NCI-H2227 treated with DMSO at 0.1 percent for 48 hours (cell line): ENCODE measurements at places on chromosomes 2 and 18.

GRCh38 chr2:12493031-12493513 lies 223.7 kb upstream of the TRIB2 start:
- DNase-seq: no peak

GRCh38 chr2:191714925-191715324 lies 37.0 kb downstream of the NABP1 start:
- no peak for DNase-seq

GRCh38 chr2:156332284-156332533 lies 312 bp downstream of the NR4A2 start:
- no peak for DNase-seq

DNA sequence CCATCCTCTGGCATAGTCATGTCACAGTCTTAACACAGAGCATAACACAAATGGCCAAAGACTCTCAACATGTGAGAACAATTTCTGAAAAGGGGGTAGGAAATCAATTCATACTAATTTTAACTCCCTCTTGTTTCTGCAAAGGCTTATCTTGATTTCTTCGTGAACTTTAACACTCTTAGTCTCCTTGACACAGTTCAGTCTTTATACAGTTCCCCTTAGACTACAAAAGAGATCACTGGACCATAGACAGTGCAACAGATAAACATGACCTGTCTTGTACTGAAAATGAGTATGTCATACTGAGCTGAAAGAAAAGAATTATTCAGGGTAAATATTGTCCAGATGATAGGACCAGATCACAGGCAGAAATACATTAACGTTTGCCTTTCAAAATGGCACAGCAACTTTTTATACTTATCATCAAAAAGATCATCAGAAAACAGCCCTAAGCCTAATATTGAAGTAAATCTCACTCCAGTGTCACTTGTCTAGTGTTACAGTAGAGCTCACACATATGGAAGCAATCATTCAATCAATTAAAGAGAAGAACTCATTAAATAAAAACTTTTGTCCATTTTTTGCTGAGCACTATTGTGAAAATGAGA lies 56.4 kb upstream of the VRK2 start:
- no peak for DNase-seq

DNA sequence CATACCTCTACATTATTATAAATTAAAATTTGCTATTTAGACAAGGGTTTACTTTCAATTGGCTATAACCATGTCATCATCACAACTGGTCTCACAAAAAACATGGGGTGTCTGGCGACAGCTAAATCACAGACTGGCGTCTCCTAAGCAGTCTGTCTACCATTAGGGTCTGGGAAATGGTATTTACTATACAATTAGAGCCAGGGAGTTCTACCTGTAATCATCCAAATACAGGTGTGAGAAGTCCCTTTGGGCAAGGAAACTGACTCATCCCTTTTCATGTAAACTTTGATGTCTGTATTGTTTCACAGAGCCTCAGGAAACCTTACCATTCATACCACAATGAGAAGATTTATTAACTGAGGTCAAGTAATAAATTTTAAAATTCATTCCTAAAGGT lies 126.7 kb downstream of the OLA1 start:
- peak; percentile 79 for DNase-seq

DNA sequence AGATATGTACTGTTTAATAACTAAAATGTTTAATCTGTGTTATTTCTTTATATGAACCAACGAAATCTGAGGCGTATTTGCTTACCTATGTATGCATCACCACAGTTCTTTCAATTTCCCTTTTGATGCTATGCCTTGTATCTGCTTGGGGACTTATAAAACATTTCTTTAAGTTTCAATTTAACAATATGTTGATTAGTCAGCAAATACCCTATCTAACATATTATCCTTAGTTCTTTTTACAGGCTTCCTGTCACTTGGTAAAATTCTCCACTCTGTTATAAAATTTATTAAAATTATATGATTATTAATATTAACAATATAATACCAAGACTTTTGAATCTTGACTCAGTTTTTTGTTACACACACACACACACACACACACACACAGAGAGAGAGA lies 174.3 kb downstream of the CPS1 start:
- DNase-seq: no peak

DNA sequence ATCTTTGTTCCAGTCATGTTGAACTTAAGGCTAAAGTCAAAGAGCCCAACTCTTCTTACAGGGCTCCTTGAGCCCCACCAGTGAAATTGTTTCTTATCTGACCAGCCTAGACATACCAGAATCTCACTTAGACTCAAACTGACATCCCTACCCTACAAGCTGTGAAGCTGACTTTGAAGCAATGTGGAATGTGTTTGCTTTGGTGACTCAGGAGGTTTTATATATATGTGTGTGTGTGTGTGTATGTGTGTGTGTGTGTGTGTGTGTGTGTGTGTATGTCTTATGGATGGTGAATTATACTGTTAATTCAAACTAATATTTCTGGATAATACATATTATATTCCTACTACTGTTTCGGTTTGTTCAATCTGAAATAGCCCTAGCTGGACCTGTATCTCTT lies 67.3 kb downstream of the CAMKMT start:
- DNase-seq: no peak

- no peak for DNase-seq
Observed at GRCh38 chr2:48883661-48884060, 128.1 kb upstream of the LHCGR start.

- DNase-seq: no peak
Observed at GRCh38 chr2:111950236-111950635, 51.8 kb downstream of the MERTK start.

DNA sequence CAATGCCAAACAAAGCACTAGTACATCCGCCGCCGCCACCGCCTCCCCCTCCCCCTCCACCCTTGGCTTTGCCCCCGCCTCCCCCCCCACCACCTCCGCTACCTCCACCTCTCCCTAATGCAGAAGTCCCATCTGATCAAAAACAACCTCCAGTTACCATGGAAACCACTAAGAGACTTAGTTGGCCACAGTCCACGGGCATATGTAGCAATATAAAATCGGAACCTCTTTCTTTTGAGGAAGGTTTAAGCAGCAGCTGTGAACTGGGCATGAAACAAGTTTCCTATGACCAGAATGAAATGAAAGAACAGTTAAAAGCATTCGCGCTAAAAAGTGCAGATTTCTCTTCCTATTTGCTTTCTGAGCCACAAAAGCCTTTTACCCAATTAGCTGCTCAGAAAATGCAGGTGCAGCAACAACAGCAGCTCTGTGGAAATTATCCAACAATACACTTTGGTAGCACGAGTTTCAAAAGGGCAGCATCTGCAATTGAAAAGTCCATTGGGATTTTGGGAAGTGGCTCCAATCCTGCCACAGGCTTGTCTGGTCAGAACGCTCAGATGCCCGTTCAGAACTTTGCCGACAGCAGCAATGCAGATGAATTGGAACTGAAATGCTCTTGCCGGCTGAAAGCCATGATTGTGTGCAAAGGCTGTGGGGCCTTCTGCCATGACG lies 168.0 kb downstream of the ASXL3 start:
- peak; percentile 80 for DNase-seq

DNA sequence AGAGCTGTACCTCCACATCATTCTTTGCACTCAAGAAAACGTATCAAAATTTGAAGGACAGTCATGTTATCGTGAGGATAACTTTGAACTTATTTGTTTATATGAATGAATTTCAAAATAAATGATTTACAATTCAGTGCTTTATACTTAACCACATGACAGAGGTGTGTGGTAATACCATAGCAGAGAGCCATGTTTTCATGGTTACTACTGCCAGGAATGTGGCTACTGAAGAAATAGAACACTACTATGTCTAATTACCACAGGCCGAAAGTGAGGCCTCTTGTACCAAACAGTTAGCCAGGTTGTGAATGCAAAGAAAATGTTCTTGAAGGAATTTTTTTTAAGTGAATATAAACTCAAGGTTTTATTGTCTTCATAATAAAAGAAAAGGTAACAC lies 49.2 kb downstream of the AAK1 start:
- no peak for DNase-seq

- no peak for DNase-seq
Observed at GRCh38 chr18:59550174-59550516, 147.1 kb downstream of the CCBE1 start.

DNA sequence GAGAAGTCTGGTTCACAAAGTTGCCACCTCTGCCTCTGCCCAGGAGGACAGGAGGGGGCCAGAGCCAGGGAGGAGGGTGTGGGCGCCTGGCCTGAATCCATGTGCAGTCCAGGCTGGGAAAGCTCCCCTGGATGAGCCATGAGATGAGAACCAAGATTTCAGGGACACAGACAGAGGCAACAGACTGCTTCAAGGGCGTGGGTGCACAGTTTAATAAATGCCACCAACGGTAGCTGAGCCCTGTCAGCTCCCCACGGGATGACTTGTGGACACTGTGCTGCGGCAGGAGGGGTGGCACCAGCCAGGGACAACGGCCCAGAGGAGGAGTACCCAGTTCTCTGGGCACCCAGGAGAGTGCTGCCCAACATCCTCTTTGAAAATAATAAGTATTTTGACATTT lies 15.2 kb downstream of the CAPG start:
- DNase-seq: no peak

DNA sequence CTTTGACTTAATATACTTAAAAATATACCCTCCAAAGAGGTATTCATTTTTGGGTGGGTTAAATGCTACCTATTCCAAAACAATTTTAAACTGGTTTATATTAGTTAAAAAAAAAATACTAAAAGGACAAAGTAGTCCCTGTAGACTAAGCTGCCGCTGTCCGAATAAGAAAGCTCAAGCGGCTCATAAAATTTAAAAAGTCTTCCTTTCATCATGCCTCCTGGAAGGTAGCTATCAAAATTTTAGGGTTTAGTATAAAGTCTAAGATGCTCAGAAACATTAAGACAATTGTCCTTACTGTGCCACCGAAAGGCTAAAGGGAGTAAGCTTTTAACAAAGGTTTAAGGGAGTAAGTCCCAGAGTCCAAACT lies 440 bp upstream of the UGGT1 start:
- DNase-seq: no peak

DNA sequence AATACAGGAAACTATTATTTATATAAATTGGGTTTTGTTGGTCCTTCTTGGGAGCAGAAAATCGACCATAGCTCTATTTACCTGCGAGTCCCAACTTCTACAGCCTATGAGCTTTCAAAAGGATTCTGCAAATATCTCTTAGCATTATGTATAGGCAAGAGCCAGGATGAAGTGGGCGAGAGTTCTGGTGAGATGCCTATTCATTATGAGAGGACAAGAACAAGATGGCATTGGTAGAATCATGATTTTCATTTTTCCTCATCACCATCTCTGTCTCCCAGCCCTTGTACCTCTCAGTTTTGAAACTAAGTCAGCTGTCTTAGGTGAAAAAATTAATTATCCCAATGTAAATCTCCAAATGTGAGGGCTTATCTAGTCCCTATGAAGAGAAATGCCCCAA lies 25.0 kb downstream of the WIPF1 start:
- DNase-seq: no peak
